ENCODE measurements at places on chromosomes 4 and X. TPM values are rescaled to one million over a fixed set of nuclear protein-coding genes. Genes with fewer than 3 reads are reported as not detected.

- peak; percentile 7 for DNase-seq
These were observed 49.5 kb downstream of the PHEX start for GRCh38 chrX:22081475-22082092.

GRCh38 chr4:72484981-72485380 lies 84.0 kb downstream of the ADAMTS3 start:
- no peak for DNase-seq

DNA sequence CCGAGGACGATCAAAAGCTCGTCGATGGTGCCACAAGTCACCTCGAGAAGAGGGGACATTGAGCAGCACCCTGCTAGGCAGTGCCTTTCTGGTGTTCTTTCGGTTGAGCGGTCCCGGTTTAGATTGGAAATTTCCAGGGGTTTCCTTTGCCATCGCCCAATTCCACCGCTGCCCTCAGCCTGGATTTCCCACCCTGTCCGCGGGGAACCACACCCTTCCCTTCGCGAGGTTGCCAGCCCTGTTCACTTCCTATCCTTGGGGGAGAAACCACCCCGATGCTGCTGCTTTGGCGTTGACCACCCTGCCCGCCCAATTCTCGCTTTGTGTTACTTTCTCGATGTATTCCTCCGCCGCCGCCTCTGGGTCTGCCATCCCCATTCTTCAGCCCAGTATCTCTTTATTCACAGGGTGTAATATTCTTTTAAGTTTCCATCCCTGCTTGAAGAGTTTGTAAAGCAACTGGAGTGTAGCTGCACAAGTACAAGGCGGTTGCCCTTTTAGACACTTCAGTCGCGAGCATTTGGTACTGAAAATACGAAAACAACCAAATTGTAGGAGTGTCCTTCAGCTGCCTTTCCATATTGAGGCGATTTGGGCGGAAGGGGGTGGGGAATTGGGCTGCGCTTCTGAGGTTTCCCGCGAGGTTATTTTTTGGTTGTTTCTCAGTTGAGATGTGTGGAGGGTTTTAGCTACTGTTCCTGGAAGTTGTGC lies 1.1 kb downstream of the OGT start:
- peak; percentile 61 for DNase-seq

GRCh38 chr4:68430337-68430736 lies 16.9 kb upstream of the TMPRSS11E start:
- no peak for DNase-seq

DNA sequence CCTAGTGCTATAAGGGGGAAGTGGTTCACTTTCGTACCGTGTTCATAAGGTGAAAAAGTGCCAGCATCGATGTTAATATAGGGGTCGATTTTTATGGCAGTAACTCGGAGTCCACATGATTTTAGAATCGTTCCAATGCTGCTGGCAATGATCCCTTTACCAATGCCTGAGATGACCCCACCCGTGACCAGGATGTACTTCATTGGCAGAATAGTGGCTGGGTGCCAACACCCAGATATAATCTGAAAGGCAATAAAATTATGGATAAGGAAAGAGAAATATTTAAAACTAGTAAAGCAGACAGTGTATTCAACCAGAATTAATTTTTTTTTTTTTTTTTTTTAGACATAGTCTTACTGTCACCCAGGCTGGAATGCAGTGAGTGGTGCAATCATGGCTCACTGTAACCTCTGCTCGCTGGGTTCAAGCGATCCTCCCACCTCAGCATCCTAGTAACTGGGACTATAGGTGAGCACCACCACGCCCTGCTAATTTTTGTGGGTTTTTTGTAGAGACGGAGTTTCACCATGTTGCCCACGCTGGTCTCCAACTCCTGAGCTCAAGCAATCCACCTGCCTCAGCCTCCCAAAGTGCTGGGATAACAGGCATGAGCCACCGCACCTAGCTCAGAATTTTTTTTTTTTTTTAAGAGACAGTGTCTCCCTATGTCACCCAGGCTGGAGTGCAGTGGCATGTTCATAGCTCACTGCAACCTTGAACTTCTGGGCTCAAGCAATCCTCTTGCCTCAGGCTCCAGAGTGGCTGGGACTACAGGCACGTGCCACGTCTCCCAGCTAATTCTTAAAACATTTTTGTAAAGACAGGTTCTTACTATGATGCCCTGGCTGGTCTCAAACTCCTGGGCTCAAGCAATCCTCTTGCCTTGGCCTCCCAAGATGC lies 9.5 kb downstream of the CTPS2 start:
- DNase-seq = no peak

DNA sequence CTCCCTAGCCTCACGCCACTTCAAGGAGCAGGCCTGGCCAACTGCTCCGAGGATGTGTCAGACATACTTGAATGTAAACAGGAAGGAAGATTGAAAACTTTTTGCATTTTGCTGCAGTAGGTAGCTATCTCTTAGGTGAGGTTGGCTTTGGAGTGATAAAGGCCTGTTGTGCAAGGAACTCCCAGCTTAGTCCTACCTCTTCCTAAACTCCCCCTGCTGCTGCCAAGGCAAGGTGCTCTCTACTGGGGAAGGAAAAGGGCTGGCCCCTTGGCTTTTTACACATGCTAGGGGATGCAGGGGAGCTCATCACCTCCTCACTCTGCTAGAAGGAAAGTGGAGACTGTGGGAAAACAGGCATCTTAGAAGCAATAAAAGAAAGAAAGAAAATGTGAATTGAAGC lies 10.7 kb upstream of the BRS3 start:
- DNase-seq = no peak

DNA sequence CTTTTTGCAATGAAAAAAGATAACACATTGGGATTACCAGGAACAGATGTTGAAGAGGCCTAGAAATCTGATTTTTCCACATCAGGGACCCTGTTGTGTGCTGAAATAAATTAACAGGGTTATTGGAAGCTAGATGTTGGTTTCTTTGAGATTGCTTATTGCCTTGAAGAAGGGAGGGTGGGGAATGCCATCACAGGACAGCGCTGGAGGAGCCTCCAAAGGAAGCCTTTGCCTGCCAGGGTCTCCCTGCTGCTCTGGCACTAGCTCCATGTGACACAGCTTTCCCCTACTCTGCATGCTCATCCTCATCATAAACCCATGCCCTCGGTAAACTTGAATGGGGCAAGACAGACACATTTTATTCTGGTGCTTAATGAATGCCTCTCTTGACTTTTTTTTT lies 76.1 kb downstream of the MID1IP1 start:
- no peak for DNase-seq

- DNase-seq = no peak
These were observed 312.9 kb downstream of the NAF1 start for GRCh38 chr4:162853788-162854187.

DNA sequence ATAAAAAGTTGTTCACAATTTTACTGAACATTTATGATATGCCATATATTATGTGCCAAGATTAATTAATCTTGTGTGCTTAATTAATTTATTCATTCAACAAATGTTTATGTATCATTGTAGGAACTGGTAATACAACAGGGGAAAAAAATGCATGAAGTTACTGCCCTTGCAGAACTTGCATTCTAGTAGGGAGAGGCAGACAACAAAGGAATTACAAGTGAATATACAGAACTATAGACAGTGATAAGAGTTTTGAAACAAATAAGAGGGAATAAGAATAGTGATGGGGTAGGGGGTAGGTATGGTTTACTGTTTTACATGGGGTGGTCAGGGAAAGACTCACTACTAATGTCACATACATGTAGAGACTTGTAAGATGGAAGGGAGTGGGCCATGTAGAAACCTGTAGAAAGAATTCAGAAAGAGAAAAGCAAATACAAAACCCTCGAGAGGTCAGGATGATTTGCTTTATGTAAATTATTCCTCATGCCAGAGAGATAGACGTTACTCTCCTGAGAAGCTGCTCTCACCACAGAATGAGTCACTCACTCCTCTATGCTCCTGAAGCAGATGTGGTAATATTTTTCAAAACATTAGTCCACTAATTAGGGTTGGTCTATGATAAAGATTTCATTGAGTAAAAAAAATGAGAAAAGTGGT lies 855.0 kb upstream of the GRID2 start:
- DNase-seq = no peak

GRCh38 chr4:107993969-107994368 lies 4.3 kb downstream of the HADH start:
- DNase-seq = no peak

DNA sequence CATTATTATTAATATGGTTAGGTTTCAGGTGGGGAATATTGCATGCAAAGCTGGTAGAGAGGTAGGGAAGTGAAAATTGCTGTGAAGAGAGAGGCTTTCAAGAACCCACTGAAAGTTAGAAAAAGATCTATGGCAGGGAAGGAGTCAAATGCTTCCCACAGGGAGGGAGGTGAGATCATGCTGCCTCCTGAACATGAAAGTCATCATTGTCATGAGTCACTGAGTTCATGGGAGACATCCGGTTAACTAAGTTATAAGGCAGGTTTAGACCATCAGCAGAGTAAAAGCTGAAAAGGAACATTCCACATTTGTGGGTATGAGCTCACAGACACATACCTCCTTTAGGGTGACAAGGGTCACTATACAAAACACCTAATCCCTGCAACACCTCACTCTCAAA lies 16.2 kb downstream of the GATB start:
- no peak for DNase-seq

- DNase-seq = peak; percentile 74
These were observed 111.6 kb downstream of the DHX15 start for GRCh38 chr4:24472514-24473308.

- DNase-seq = no peak
These were observed 20.8 kb upstream of the LGI2 start for GRCh38 chr4:25051534-25051933.

- no peak for DNase-seq
These were observed 41.6 kb downstream of the TMA16 start for GRCh38 chr4:163536091-163536490.

GRCh38 chrX:68415316-68415715 lies 18.0 kb downstream of the OPHN1 start:
- no peak for DNase-seq

GRCh38 chr4:163858515-163858914 lies 364.0 kb downstream of the TMA16 start:
- no peak for DNase-seq

GRCh38 chr4:53943345-53944085 lies 120.9 kb downstream of the CHIC2 start:
- no peak for DNase-seq

DNA sequence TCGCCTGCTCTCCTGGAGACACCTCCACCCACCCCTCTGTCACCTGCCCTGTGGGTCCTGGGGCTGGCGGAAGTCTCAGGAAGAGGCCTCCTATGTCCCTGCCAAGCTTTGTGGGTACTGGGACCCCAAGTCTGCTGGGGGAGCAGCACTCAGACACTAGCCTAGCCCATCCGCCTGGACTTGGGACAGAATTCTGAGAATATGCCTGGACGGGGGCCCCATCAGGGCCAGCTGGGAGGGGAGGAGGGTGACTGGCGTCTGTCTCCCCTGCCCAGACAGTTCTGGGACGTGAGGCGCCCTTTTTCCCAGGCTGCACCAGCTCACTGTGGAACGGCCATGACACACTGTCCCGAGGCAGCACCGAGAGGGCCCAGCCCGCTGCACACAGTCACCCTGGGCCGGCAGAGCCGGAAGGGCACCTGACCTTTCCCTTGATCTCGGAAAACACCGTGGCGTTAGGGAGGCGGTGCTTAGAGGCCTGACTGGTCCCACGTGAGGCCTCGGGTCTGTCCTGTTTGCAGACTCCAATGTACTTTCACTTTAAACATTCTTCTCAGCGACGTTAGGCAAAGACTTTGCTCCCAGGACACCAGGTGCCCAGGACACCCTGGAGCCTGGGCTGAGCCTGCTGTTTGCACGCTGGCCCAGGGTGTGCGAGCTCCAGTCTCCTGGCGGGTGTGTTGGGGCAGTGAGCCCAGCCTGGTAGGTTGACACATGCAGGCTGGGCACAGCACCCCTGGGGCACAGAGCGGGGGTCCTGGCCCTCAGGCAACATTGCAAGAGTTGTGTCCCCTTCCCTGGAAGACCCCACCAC lies 700 bp downstream of the SLC26A1 start:
- DNase-seq = peak; percentile 89

- no peak for DNase-seq
These were observed 1139.6 kb downstream of the STPG2 start for GRCh38 chr4:97003715-97004114.

DNA sequence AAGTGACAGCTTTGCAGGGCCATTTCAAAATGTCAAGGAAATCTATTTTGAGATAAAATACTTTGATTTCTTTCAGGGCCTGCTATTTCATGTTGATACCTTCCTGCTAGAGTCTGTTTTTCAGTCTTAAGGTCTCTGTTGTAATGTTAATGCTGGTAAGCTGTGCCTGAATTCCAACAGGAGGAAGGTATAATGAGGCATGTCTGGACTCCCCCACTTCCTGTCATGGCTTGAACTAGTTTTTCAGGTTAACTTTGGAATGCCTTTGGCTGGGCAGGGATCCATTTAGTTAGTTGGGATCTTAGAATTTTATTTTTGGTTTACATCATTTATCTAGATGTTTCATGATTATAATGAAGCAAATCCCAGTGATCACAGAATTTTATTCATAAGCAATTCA lies 279.0 kb downstream of the CFAP47 start:
- no peak for DNase-seq

- no peak for DNase-seq
These were observed 774 bp upstream of the RAPGEF2 start for GRCh38 chr4:159101988-159102621.

DNA sequence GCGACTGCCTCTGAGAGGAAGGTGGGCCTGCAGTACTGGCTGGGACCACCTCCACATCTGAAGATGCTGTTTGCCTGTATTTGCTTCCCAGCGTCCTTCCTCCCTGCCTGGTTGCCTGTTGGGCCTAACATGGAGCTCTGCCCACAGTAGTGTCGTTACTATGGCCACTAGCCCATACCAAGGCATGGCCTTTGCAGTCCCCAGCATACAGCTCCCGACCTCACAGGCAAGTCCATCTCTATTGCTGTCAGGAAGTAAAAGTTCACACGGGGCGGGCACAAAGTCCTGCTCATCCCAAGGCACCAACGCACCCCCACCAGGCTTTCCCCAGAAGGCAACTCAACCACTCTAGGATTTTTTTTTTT lies 71.6 kb downstream of the MAML3 start:
- no peak for DNase-seq

The RHOH gene
- 0.08 TPM for total RNA-seq

The MTNR1A gene
- 1.4 TPM for total RNA-seq

The PTCHD1 gene
- total RNA-seq = not detected

The NDP gene
- not detected for total RNA-seq

The DMRTC1 gene
- total RNA-seq = 0.31 TPM

The SRPK3 gene
- total RNA-seq = 0.12 TPM

The CACNA1F gene
- total RNA-seq = 0.18 TPM

The LDB2 gene
- total RNA-seq = 6.0 TPM
